ENCODE measurements at places on chromosomes 12 and 14.

- no peak for DNase-seq
Measured at GRCh38 chr12:115998794-115999478, 278.6 kb downstream of the MED13L start.

DNA sequence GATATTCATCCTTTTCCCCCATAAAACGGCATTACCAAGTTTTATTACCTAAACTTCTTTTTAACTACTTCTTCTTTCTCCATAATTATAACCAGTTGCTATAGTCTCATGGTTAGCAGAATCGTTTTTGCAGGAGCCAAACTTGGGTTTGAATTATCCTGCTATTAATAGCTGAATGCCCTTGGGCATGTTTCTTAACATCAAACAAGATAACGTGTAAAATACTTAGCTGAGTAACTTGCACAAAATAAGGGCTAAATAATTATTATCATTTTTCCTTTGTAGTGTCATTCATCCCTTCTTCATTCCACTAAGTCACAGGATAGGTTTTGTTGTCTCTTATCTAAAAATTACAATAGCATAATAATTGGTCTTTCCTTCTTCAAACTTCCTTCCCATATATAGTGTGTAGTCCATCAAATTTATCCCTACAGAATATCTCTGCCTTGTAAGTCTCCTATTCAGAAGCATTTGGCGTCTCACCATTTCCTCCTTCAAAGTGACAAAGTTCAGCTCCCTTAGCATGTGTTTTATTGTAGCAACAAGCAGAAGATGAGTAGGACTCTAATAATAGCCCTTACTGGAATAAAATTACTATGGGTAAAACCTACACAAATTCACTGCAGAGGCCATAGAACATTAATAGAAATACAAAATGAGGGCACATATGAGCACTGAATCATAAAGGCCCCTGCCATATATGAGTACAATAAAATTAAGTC is 63.8 kb downstream of the FAR2 start:
- DNase-seq, result no peak

GRCh38 chr12:7729746-7730145 is 17.4 kb downstream of the CLEC4C start:
- no peak for DNase-seq

DNA sequence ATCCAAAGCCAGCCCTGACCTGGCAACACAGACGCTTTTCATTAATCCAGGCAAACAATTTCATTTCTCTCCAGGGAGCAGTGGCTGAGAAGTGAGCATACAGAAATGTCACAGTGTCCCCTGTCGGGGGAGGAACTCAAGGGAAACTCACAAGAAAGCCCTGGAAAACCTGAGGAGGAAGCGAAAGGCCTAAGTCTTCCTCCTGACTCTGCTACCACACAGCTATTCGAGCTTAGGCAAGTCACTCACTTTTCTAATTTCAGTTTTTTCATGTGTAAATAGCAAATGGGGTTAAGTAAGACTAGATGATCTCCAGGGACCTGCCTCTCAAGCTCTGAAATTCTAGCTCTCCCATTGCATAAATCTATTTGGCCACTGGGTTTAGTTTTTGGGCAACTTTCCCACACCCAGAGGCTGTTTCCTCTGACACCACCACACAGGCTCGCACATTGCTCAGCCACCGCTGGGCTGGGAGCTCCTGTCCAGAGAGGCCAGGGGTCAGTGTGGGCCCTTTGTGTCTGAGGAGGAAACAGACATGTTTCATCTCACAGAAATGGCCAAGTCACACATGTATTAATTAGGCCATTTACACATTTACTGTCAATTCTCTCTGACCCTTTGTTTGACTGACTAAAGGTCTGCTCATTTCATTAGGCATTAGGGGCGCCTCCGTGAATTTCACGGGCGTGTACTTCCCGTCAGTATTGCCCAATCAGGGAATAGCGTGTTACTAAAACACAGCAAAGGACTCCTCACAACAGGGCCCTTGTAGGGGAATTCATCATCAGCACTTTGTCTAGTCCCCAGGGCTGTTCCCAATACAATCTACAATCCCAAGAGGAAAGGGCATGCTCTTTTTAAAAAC is 9.8 kb upstream of the PNMA1 start:
- no peak for DNase-seq

DNA sequence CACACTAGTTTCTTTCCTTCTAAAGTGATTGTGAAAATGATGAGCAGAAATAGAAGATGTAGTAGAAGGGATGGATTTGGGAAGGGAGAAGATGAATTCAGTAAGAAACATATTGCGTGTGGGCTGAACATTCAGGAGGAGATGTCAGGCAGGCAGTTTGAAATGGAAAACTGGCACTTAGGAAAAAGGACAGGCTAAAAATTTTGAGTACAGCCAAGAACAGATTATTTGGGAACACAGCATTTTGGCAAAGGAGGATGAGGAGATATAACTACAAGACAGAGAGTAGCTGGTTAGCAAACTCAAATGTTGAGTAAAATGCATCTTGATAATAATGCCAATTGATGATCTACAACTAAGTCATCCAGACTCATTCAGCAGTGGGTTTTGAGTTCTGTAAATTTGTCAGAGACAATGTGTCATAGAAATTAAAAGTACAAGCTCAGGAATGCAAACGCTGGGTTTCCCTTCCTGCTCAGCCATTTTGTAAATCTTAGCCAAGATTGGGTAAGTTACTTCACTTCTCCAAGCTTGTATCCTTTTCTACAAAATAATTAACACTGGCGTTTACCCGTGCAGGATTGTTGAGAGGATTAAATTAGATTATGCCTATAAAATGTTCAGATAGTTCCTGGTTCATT is 255.0 kb downstream of the NAV3 start:
- DNase-seq, result no peak

DNA sequence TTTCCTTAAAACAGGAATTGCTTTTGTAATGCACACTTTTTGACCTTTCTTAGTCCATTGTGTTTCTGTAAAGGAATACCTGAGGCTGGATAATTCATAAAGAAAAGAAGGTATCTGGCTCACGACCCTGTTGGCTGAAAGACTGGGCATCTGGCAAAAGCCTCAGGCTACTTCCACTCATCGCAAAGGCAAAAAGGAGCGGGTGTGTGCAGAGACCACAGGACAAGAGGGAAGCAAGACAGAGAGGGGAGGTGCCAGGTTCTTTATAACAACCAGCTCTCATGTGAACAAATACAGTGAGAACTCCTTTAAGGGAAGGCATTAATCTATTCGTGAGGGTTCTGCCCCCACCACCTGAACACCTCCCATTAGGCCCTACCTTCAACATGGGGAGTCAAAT is 182.1 kb downstream of the C12orf50 start:
- DNase-seq, result no peak

- DNase-seq, result no peak
Measured at GRCh38 chr12:97209997-97210396, 252.6 kb upstream of the RMST start.

DNA sequence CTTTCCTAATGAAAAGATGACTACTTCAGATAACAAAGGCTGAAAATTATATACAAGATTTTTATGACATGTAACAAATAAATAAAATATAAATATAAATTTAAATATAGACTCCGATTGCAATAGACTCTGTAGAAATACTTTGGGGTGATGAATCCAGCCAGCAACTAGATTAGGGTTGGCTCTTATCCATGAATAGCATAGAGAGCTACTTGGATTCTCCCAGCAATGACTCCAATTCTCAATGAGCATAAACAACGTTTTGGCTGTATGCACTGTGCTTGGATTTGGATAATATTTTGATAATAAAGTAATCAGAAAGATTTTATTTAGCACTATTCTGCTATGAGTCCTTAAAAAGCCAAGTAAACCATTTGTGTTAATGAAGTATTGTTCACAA is 58.0 kb upstream of the LRFN5 start:
- DNase-seq, result no peak

Measured in cortex of kidney (tissue), 1 donor.